ENCODE measurements at places on chromosomes 6 and 20. TPM values are rescaled to one million over a fixed set of nuclear protein-coding genes. Genes with fewer than 3 reads are reported as not detected.
A peak's percentile ranks its signal among the peaks of the same experiment; 100 is the strongest.

- no peak for DNase-seq
These were observed 93.2 kb downstream of the MYO6 start for GRCh38 chr6:75842191-75842590.

- DNase-seq: no peak
These were observed 14.1 kb upstream of the KCNG1 start for GRCh38 chr20:51036827-51037531.

- no peak for DNase-seq
These were observed 17.9 kb downstream of the RNF24 start for GRCh38 chr20:3997446-3997845.

DNA sequence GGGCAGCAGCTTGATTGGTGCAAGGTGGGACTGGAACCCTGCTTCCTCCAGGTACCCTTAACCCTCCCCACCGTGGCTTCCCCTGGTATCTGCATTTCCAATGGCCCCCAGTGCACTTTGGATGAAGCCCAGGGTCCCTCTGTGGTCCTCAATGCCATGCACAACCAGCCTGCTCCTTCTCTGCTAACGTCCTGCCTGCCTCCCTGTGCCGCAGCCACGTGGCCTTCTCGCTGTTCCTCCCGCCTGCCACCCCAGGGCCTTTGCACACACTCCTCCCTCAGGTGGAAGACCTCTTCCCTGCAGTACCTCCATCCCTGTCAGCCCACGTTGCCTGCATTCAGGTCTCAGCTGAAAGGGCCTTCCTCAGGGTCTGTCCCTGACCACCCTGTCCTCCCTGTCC is 101.6 kb downstream of the BMP7 start:
- DNase-seq: peak; percentile 9

- peak; percentile 31 for DNase-seq
These were observed 530 bp downstream of the GOPC start for GRCh38 chr6:117601811-117602150.

GRCh38 chr6:6057442-6058053 is 50.8 kb upstream of the NRN1 start:
- DNase-seq: no peak

- peak; percentile 75 for DNase-seq
These were observed 143.5 kb upstream of the AFDN start for GRCh38 chr6:167683028-167683862.

DNA sequence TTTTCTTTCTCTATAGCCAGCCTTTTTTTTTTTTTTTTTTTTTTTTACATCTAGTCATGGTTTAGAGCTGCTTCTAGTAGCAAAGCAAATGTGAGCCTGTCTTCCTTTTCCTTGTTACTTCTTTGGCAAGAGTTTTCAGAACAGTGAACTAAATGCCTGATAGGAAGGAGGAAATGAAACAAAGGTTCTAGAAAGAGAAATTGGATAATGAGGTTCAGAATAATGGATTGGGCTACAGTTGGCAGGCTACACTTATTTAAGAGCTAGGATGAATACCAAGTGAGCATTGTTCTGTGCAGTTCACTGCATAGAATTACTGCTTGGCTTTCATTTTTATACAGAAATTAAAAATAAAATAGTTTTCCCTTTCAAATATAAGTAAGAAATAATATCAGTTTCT is 78.6 kb downstream of the HIVEP1 start:
- DNase-seq: no peak

DNA sequence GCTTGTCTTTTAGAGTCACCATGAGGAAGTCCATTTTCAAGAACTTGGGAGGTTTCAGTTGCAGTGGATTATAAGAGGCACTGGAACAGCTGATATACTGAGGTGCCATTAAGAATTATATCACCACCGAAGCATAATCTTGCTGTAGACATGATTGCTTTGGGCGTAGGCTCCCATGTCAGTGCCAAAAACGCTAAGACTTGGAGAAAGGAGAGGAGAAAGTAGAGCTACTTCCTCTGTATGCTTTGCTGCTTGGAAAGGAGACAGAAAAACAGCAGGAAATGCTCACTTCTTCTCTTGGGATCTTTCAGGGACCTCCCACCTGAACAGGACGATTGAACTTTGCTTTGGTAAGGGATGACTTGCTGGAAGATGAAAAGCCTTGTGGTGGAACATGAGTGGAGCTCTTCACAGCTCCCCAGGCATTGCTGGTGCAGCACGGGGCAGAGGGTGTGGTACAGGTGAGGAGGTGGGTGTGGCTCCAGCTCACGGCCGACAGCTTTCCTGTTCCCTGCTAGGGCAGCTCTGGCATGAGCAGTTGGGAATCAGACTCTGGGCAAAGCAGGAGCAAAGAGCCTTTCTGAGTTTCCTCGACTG is 190.4 kb upstream of the JAG1 start:
- peak; percentile 29 for DNase-seq

GRCh38 chr6:27755768-27756167 is 156.4 kb downstream of the OR2B2 start:
- no peak for DNase-seq

- no peak for DNase-seq
These were observed 22.5 kb downstream of the KLHL32 start for GRCh38 chr6:96947055-96947454.

DNA sequence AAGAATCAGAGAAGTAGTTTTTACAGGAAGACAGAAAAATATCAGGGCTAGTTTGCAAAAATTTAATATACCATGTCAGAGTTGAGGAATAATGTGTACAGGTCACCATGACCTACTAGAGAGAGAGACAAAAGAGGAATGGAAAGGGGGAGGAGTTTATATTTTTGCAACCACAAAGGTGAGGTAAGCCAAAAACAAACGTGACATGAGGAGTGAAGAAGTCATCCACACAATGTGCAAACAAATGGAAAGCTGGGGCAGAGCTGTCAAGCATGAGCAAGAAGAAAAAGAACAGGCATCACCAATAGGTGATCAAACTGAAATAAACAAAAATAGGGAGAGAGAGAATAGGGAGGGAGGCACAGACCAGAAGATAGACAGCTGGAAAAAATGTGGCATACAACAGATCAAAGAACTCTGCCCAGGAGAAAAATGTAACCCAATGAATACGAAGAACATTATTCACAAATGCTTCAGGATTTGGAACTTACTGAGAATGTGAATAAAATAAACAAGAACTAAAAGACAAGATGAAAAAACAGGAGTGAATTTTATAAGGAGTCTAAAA is 15.5 kb downstream of the RARS2 start:
- no peak for DNase-seq

DNA sequence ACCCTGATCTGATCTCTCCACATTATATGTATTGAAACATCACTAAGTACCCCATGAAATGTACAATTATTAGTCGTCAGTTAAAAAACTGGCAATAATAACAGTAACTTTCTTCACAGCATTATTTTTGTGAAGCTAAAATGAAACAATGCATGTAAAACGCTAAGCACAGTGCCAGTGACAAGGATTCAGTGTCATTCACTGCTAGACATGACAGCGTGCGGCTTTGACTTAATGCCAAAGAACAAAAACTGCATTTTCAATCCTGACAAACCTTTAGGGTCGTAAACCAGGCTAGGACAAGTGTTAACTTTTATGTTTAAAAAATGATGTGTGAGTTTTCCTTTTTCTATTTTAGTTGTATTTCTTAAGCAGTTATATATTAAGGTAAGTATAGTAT is 8.8 kb upstream of the OPN5 start:
- no peak for DNase-seq

DNA sequence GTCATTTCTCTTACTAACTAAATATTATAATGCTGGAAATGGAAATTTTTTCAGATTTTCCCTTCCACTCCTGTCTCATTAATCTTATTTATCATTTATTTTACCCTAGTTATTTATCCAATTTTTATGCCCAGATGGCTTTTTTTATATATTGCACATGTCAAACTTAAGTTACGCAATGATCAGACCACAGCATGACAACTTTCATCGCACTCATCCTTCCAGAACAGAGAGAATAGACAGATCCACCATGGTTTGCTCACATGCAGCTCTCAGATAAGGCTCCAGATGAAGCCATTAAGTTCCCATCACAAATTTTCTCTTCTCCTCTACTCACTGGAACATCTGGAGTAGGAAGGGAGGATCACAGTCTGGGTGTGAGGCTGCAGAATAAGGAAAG is 48.7 kb downstream of the MAP7 start:
- DNase-seq: no peak

- DNase-seq: no peak
These were observed 650.7 kb upstream of the CITED2 start for GRCh38 chr6:140025171-140025570.

ULBP2 gene
- 0.84 TPM for total RNA-seq

CST1 gene
- not detected for total RNA-seq

SSTR4 gene
- total RNA-seq: not detected

ERVFRD-1 gene
- 0.12 TPM for total RNA-seq

ATP6V1G2 gene
- 2.1 TPM for total RNA-seq

SFTA2 gene
- not detected for total RNA-seq

TXLNB gene
- 133 TPM for total RNA-seq

GPX5 gene
- not detected for total RNA-seq

ZC2HC1B gene
- total RNA-seq: not detected

NFATC2 gene
- total RNA-seq: 2.3 TPM

TUBB1 gene
- 0.30 TPM for total RNA-seq
